ENCODE measurements at places on chromosomes 7 and 10.

DNA sequence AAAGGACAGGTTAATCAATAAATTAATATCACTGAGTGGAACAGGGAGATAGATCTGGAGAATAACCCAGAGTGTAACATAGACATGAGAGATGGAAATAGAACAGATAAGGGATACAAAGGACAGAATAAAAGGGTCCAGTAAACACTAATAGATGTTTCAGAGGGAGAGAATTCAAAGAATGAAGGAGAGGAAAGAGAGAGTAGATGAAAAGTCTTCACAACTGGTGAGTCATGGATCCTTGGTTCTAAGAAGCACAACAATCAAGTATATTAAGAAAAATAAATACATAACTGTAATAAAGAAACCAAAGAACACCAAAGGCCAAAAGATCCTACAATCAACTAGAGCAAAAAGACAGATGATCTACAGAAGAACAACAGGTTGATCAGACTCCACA is 66.3 kb downstream of the BEND7 start:
- no peak for DNase-seq

- DNase-seq: no peak
Observed at GRCh38 chr7:44258423-44258760, 57.6 kb downstream of the YKT6 start.

GRCh38 chr7:51062222-51062987 is 254.2 kb downstream of the COBL start:
- no peak for DNase-seq

DNA sequence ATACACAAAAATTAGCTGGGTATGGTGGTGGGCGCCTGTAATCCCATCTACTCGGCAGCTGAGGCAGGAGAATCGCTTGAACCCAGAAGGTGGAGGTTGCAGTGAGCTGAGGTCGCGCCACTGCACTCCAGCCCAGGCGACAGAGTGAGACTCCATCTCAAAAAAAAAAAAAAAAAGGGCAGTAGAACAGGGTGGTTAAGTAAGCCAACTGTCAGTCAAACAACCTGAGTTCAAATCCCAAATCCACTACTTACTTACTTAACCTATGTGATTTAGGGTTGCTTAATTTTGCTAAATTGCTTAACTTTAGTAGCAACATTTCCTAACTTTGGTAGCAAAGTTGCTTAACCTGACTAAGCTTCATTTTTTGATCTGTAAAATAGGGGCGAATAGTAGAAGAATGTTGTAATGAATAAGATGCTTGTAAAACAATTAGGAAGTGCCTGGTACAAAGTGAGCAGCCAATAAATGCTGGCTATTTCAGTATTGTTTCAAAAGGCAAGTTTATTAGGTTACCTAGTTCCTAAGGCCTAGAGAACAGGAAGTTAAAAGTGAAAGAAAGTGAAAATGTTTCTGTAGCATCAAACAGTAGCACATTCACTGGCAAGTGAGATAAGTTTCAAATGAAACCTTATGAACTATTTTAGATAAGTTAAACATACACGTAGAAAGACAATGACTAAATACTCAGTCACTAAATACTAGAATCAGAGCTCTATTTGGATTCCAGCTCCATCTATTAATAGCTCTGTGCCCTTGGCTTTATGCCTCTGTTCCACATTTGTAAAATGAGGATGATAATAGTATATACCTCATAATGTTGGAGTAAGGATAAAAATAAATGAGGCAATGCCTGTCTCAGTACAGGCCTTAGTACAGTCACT is 64.3 kb downstream of the HOXA1 start:
- DNase-seq: no peak

DNA sequence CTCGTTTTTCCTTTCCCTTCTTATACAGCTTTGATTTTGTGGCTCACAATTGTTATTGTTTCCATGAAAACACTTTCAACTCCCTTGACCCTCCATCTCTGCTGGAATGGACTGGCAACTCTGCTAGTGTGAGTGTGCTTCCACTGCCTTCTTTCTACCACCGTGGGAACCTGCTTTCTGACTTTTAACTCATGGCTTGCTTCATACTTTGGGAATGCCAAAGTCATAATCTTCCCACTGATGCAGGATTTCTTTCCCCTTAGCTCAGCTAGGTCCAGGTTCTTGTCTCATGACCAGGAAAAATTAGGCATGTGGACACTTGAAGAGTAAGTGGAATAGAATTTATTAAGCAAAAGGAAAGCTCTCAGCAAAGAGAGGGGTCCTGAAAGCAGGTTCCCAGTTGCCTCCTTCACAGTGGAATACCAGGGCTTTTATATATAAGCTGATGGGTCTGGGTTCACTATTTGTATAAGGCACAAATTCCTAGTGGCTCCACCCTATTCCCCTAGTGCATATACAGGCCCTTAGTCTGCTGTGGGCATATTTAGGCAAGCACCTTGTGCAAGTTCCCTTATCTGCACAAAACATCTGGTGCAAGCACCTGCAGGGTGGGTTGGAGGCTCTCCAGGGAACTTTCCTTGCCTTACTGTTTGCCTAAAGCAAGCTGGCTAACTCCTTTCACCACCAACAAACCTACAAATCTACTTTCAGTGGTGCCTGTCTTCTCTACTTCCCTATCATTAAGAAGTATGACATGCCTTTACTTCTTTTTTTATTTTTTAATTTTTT is 119.5 kb downstream of the CFAP58 start:
- no peak for DNase-seq

GRCh38 chr10:114206902-114207301 is 27.7 kb downstream of the TDRD1 start:
- no peak for DNase-seq

DNA sequence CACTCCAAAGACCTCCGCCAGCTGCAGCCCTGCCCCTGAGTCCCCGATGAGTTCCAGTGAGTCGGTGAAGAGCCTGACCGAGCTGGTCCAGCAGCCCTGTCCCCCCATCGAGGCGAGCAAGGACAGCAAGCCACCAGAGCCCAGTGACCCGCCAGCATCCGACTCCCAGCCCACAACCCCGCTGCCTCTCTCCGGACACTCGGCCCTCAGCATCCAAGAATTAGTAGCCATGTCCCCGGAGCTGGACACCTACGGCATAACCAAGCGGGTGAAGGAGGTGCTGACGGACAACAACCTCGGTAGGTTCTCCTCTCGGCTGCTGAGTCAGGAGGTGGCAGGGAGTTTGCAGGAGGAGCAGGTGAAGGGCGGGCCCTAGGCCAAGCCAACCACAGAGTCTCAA is 59.3 kb upstream of the SH2B2 start:
- no peak for DNase-seq

DNA sequence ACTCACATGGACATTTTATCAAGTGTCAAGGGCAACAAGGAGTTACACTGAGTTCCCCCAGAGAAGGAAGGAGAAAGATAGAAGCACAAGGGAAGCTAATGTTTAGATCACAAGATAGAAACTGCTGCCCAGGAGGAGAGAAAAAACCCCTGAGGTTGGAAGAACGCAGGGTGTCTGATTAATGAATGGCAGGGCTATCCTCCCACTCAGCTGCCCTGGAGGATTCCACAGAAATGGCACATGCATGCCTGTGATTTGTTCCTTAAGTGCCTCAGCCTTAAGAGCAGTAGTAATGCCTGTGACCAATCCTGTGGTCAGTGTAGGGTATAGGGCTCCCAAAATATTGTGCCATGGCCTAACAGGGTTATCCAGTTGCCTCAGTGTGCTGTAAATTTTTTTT is 20.2 kb downstream of the DNAJB9 start:
- no peak for DNase-seq

DNA sequence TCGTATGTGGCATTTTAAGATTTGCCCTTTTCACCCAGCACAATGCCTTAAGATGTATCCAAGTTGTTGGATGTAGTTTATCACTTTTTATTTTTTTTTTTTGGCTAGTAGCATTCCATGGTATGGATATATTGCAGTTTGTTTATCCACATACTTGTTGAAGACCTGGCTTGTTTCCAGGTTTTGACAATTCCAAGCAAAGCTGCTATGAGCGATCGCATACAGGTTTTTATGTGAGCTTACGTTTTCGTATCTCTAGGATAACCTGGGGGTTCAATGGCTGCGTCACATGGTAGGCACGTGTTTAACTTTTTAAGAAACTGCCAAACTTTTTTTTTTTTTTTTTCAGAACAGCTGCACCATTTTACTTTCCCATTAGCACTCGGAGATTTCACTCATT is 32.2 kb downstream of the BAIAP2L1 start:
- DNase-seq: no peak

GRCh38 chr10:20898866-20899535 is 1.9 kb upstream of the NEBL start:
- no peak for DNase-seq

DNA sequence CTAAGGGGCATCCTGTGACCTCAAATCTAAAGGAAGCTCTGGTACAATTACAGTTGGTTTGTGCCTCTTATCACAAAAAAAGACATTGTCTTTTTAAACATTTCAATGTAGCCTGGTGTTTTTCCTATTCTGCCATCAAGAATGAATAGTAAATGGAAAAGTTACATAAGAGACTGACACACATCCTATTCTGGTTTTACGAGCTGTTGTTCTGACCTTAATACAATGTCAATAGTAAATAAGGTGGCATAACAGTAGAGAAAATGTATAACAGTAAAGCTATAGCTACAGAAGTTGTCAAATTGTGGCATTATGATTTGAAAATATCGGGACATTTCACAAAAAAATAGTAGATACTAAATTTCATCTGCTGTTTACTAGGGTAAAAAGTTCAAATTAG is 88.4 kb downstream of the NT5C2 start:
- DNase-seq: no peak

DNA sequence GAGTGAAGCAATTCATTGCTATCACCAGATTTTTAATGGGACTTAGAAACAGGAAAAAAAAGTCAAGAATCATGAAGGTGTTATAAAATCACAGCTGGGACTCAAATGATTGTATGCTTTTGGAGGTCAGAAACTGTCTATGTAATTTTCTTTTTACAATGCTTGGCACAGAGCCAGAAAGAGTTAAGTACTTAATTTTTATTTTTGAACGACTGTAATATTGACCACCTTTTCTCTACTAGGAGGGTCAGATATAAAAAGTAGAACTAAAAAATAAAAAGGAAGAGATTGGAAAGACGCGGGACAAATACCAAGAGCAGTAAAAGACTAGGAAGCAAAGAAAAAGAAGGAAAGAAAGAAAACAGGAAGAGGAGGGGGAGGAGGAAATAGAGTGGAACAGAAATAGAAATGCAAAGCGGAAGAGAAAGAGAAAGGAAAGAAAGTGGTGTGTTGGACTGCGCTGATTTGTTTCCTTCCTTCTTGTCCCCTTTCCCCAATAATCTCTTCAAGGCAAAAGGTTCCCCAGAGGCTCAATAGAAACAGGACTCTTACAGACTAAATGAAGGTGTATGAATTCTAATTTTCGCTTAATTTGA is 23.2 kb upstream of the C1GALT1 start:
- DNase-seq: no peak

DNA sequence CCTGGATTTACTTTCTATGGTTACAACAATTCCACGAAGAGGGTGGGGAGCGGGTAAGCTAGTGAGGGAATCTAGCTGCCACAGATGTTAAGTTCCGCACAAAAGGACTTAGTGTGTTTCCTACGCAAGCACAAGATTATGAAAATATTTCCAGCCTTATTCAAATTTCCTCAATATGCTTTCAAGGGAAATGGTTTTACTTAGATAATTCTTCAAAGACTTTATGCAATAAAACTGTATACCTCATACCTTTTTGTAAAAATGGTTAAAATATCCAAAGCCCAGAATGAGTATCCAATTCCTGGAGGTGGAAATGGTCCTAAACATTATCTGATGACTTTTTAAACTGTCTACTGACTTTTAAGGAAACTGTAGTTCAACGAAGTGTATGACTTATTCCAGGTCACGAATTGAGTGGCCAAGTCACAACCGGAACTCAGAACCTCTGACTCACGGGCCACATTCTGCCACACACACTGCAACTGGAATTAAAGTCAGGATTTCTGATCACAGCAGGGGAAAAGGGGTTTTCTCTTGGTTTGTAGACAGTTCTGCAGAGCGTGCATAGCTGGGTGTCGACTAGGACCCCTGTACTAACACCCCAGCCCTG is 20.2 kb upstream of the INSIG1 start:
- DNase-seq: no peak

- DNase-seq: peak; percentile 22
Observed at GRCh38 chr7:90459888-90460287, 9.6 kb upstream of the PTTG1IP2 start.

DNA sequence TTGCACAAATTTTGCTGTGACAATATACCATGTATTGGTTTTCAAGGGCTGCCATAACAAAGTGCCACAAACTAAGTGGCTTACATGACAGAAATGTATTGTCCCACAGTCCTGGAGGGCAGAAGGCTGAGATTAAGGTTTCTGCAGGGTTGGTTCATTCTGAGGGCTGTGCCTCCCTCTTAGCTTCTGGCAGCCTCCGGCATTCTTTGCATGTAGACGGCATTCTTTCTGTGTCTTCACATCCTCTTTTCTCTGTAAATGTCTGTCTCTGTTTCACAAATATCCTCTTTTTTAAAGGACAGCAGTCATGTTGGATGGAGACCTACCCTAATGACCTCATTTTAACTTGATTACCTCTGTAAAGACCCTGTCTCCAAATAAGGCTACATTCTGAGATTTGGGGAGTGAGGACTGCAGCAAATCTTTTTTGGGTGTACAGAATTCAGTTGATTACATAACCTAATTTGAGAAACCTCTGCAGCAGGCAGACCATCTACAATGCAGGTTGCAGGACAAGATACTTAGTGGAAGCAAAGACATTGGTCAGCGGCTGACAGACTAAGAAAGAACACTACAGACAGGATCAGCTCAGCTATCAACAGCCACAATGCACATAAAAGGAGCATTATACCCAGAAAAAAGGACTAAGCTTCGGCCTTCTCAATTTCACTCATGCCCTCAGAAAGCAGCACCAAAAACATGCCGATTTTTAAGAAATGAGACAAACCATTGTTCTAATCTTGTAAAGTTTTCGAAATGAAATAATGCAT is 84.6 kb upstream of the FAM3C start:
- no peak for DNase-seq

Data from 8988T (cell line).